ENCODE measurements at places on chromosomes 1 and 21. TPM values are rescaled to one million over a fixed set of nuclear protein-coding genes. Genes with fewer than 3 reads are reported as not detected.

The SCCPDH gene
- 33.2 TPM for total RNA-seq

The RCC2 gene
- total RNA-seq = 50.3 TPM

The C1orf141 gene
- total RNA-seq = not detected

The C1orf53 gene
- 3.6 TPM for total RNA-seq

The TMEM201 gene
- total RNA-seq = 1.6 TPM

The KRTAP12-2 gene
- not detected for total RNA-seq

The C1orf50 gene
- total RNA-seq = 3.2 TPM

The ACOT11 gene
- 2.5 TPM for total RNA-seq

The LDLRAD1 gene
- not detected for total RNA-seq

The TTC24 gene
- not detected for total RNA-seq

The FAM177B gene
- not detected for total RNA-seq

The ACTL8 gene
- total RNA-seq = 0.47 TPM

The AMY2A gene
- total RNA-seq = not detected

The RIPPLY3 gene
- not detected for total RNA-seq

The KLHDC9 gene
- 1.5 TPM for total RNA-seq

The ENSA gene
- 26.9 TPM for total RNA-seq

The FOXD3 gene
- total RNA-seq = not detected

The KRTAP19-3 gene
- not detected for total RNA-seq

The PLA2G4A gene
- 17.4 TPM for total RNA-seq

The GSTM2 gene
- total RNA-seq = 8.0 TPM

The FCRL6 gene
- total RNA-seq = not detected

The SPATA21 gene
- total RNA-seq = not detected

Data from smooth muscle cell of the coronary artery (primary cell).